Hepatocyte (in vitro differentiated cells): ENCODE measurements at places on chromosomes 2 and 18. TPM values are rescaled to one million over a fixed set of nuclear protein-coding genes. Genes with fewer than 3 reads are reported as not detected.

CTIF gene
- total RNA-seq, result 24.0 and 27.9 TPM in 2 replicates

NCKAP5 gene
- 4.7 and 5.5 TPM in 2 replicates for total RNA-seq

TMEM198 gene
- total RNA-seq, result 7.3 and 8.0 TPM in 2 replicates

PARD6G gene
- total RNA-seq, result 11.7 and 11.8 TPM in 2 replicates

CYS1 gene
- total RNA-seq, result 1.6 and 2.9 TPM in 2 replicates

HAAO gene
- total RNA-seq, result 18.1 and 22.0 TPM in 2 replicates

KIF5C gene
- total RNA-seq, result 3.6 and 5.4 TPM in 2 replicates

CNTNAP5 gene
- total RNA-seq, result 0.12 TPM in 1 of 2 replicates, not detected in the other

TM4SF20 gene
- total RNA-seq, result 44.6 and 46.6 TPM in 2 replicates
